ENCODE measurements at places on chromosomes 4 and X.

DNA sequence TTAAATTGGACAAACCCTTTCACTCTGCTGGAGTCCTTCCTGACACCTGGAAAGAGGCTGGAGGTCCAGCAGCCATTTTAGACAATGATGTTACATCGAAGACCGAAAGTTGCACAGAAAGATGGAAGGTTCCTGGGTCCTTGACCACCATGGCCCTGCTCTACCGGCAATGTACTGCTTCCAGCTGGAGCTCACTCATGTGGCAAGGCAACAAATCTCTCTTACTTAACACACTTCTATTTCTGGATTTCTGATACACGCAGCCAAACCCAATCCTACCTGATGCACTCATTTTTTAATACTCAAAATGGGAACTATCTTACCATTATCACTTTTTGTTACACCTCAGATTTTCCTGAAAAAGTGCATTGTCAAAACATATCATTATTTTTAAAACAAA, 33.1 kb downstream of the DMD start:
- DNase-seq: no peak

GRCh38 chrX:54633641-54634040, 103.6 kb downstream of the GNL3L start:
- no peak for DNase-seq

DNA sequence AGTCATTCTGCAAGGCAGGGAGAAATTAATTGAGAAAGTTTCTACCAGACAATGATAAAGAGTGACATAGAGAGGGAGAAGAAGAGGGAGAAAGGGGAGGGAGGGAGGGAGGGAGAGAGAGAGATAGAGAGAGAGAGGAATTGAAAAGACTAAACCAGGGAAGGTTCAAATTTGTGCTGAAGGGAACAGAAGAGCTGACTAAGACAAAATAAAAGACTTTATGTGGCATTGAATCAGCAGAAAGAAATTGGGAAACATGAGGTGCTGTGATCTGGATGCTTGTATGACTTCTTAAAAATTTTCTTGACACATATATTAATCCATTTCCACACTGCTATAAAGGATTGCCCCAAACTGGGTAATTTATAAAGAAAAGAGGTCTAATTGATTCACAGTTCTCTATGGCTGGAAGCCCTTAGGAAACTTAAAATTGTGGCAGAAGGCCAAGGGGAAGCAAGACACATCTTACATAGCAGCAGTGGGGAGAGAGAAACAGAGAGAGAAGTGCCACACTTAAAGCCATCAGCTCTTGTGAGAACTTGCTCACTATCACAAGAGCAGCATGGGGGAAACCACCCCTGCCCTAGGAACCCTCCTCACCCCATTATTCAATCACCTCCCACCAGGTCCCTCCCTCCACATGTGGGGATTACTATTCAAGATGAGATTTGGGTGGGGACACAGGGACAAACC, 13.5 kb upstream of the CXCL6 start:
- no peak for DNase-seq

DNA sequence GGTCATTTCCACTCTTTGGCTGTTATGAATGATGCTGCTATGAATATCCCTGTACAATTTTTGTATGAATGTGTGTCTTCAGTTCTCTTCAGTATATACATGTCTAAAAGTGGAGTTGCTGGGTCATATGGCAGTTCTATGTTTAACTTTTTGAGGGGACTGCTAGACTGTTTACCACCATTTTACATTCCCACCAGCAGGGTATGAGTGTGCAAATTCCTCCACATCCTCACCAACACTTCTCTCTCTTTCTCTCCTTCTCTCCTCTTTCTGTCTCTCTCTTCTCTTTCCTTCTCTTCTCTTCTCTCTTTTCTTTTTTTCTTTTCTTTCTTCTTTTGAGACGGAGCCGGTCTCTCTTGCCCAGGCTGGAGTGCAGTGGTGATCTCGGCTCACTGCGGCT, 7.8 kb downstream of the WWC2 start:
- DNase-seq: no peak

- DNase-seq: no peak
Measured at GRCh38 chr4:31714238-31714637, 994.1 kb downstream of the PCDH7 start.

- DNase-seq: no peak
Measured at GRCh38 chr4:526189-526909, 27.3 kb downstream of the PIGG start.

DNA sequence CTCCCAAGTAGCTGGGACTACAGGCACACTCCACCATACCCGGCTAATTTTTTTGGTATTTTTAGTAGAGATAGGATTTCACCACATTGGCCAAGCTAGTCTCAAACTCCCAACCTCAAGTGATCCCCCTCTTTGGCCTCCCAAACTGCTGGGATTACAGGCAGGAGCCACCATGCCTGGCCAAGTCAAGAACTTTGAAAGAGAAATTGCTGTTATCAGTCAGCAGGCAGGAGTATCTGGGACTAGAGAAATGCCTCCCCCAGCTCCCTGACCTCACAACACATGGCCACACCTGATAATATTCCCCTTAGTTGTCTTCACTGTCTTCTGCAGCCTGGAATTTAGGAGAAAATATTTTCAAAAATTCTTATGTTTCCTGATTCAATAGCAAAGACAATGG, 7.4 kb downstream of the TXK start:
- no peak for DNase-seq

DNA sequence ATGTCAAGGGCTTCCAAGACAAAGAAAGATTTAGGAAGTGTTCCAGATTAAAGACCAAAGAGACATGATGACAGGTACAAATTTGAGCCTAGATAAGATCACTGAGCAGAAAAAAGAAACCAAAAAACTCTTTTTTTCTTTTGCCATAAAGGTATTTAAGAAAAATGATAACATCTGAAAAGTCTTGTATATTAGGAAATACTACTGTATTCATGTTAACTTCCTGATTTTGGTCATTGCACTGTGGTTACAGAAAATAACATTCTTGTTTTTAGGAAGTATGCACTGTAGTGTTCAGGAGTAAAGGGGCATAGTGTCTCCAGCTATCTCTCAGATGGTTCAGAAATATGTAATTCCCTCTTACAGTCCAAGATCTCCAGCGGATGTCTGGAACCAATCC, 37.1 kb downstream of the RWDD4 start:
- DNase-seq: no peak

DNA sequence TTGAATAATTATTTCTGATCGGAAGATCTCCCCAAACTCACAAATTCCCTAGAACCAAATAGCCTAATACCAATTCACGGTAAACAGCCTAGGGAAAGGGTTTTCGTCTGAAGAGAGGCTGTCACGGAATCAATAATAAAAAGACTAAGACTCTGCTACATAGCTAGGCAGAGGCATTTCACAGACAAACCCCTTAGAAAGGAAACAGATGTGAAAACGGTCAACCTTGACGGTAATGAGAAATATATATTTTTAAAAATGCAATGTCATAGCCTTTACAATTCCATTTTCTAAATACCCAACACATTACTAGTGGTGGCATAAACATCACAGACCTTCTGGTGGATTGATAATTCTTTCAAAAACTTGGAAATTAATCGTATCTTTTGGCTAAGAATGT, 28.4 kb downstream of the PROM1 start:
- no peak for DNase-seq

GRCh38 chrX:17590892-17591740, 146.2 kb upstream of the SCML1 start:
- no peak for DNase-seq

DNA sequence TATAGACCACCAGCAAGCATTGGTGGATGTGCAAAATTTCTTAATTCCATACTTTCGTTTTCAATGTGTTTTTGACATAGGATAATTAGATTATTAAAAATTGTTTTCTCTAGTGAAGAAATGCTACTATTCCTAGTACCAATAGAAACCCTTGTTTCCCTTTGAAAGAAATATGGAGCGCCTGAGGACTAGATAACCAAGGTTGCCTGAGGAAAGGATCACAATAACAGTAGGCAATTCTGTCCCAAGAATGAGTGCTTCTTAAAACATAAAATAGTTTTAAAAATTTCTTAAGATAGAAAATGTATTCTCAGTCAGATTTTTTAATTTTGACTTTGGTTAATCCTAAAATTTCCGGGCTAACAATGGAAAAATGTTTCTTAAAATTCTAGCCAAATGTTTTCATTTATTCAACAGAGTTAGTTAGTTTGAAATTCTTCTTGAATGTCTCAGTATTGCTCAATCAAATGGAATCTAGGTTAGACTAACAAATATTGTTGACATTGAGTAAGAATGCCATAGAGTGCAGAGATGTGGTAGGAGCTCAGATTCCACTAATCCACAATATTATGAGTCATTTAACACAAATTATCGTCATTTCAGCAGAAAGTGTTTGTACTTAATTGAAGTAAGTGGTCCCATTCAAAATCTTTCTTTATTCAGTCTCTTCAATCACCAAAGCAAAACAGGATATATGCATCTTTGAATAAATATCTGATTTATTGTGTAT, 666.0 kb downstream of the GRID2 start:
- DNase-seq: peak; percentile 88

DNA sequence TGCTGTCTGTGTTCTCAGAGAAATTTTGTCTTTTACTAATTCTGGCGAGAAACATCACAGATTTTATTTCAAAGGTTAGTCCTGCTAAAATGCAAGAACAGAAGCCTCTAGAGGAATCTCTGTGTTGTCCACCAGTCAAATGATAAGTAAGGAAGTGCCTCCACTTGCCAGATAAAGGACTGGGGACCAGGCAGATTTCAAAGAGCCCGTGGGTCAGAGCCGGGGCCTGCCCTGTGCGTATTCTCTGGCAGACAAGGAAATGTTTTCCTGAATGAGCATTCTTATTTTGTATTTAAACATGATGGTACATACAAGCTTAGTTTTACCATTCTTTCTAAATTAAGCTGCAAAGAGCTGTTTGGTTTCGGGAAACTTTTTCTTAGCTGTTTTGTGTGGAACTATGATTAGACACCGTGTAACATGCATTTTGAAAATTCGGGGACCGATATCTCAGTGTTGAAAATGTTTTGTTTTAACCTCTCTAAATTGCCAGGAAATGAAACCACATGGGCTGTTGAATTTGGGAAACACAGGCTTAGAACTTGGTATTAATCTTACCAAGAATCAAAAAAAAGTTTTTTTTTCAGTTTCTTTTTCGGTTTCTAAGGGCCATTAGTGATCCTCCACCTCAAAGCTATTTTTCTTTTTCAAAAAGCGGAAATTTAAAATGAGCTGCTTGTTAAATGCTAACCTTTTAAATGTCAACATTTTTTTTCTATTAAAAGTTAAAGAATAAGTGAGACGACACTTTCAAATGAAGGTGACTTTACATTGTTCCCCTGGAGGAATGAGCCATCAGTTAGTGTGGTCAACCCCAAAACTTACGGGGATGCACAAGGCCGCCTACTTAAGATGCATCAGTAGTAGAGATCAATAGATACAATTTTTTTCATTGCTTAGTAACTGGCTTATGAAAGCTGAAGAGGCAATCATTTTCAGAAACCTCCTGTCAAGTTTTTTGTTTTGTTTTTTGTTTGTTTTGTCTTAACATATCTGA, 89.6 kb upstream of the MTM1 start:
- no peak for DNase-seq

- DNase-seq: no peak
Measured at GRCh38 chr4:64598066-64598465, 188.8 kb upstream of the TECRL start.

GRCh38 chr4:183443655-183444213, 702 bp upstream of the CDKN2AIP start:
- peak; percentile 61 for DNase-seq

GRCh38 chr4:47010912-47011446, 17.6 kb upstream of the GABRA4 start:
- DNase-seq: no peak

DNA sequence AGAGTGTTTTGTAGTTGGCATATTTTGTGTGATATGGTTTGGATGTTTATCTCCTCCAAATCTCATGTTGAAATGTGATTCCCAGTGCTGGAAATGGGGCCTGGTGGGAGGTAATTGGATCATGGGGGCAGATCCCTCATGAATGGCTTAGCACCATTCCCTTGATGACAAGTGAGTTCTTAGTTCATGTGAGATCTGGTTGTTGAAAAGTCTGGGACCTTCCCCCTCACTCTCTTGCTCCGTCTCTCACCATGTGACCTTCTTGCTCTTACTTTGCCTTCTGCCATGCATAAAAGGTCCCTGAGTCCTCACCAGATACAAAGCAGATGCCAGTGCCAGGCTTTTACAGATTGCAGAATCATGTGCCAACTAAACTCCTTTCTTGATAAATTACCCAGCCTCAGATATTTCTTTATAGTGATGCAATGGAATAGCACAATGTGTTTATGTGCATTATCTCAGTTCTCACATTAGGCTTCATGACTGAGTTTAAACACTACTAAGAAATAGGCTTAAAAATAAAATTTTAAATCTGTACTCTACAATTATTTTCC, 1348.8 kb downstream of the STIM2 start:
- no peak for DNase-seq

DNA sequence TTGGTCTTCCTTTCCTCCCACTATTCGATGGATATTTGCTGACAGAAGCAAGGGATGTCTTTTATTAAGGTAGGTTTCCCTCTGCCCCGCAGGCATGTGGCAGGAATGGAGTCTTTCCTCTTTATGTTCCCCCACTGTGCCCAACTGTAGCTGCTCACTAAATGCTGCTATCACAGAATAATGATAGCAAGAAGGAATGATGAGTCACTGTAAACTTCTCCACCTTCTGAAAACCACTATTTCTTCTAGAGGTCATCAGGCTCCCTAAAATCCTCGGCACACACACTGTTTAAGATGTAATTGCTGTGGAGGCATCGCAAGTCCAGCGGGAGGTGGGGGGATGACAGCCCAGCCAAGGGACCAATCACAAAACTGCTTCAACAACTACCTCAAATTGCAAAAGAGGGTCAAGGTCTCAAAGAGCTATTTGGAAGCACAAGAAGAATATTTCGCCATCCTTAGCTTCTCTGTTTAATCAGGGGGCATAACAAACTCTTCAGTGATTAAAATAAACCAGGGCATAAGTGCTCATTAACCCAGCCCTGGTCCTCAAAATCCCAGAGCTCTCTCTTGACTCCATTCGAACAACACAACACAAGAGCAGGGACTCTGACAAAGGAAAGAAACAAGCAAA, 13.9 kb downstream of the QDPR start:
- no peak for DNase-seq

GRCh38 chr4:48896845-48897244, 9.7 kb downstream of the OCIAD2 start:
- DNase-seq: no peak

- no peak for DNase-seq
Measured at GRCh38 chrX:109720947-109721346, 12.1 kb downstream of the ACSL4 start.

GRCh38 chr4:184397516-184398163, 76.7 kb downstream of the IRF2 start:
- no peak for DNase-seq

Data from SW 1271 (cell line).